Right lung (tissue), 10 donors: ENCODE measurements at places on chromosomes 7 and 10. TPM values are rescaled to one million over a fixed set of nuclear protein-coding genes. Genes with fewer than 3 reads are reported as not detected.

The SLC13A1 gene
- not detected for polyA plus RNA-seq

The GJC3 gene
- polyA plus RNA-seq = 0.93 TPM

The FOXI2 gene
- not detected for polyA plus RNA-seq

The WDFY4 gene
- polyA plus RNA-seq = 3.4 TPM

The PON1 gene
- polyA plus RNA-seq = 1.2 TPM

The GPNMB gene
- polyA plus RNA-seq = 2.6 TPM

The ZNF277 gene
- 39.2 TPM for polyA plus RNA-seq
